ENCODE measurements at places on chromosomes 3 and 15. TPM values are rescaled to one million over a fixed set of nuclear protein-coding genes. Genes with fewer than 3 reads are reported as not detected.

The KBTBD12 gene
- 1.1 TPM for polyA plus RNA-seq

The GCHFR gene
- polyA plus RNA-seq, result 59.2 TPM

The GOLGA8G gene
- 0.29 TPM for polyA plus RNA-seq

The CHST2 gene
- polyA plus RNA-seq, result 28.0 TPM

The ANXA2 gene
- 617 TPM for polyA plus RNA-seq

The GHSR gene
- not detected for polyA plus RNA-seq

The TGM4 gene
- 0.06 TPM for polyA plus RNA-seq

The CD200R1 gene
- 1.0 TPM for polyA plus RNA-seq

The NR2E3 gene
- polyA plus RNA-seq, result 0.59 TPM

The CASR gene
- polyA plus RNA-seq, result 29.6 TPM

The LOXL1 gene
- polyA plus RNA-seq, result 83.9 TPM

The COL8A1 gene
- 4.5 TPM for polyA plus RNA-seq

The HDDC3 gene
- polyA plus RNA-seq, result 21.7 TPM

The GABRG3 gene
- 2.2 TPM for polyA plus RNA-seq

The CHRD gene
- polyA plus RNA-seq, result 12.8 TPM

The PARP15 gene
- 0.31 TPM for polyA plus RNA-seq

The PRR20G gene
- not detected for polyA plus RNA-seq

The BOC gene
- polyA plus RNA-seq, result 33.4 TPM

The EAF2 gene
- polyA plus RNA-seq, result 8.7 TPM

The RLBP1 gene
- polyA plus RNA-seq, result not detected

The CYP1A2 gene
- polyA plus RNA-seq, result 0.24 TPM

The LDHAL6B gene
- polyA plus RNA-seq, result 0.31 TPM

The PLXNA1 gene
- 31.4 TPM for polyA plus RNA-seq

The RGMA gene
- polyA plus RNA-seq, result 10.1 TPM

The SOX14 gene
- not detected for polyA plus RNA-seq

Data from right renal pelvis (tissue), 4 donors.